Naive B cell (primary cell): ENCODE measurements at places on chromosomes 6 and 20. TPM values are rescaled to one million over a fixed set of nuclear protein-coding genes. Genes with fewer than 3 reads are reported as not detected.

The DEFB119 gene
- not detected for polyA plus RNA-seq

The BPIFB3 gene
- polyA plus RNA-seq, result not detected

The GMPR gene
- polyA plus RNA-seq, result 5.2 TPM

The RIPOR2 gene
- 464 TPM for polyA plus RNA-seq

The ARHGAP40 gene
- polyA plus RNA-seq, result not detected

The RIPPLY2 gene
- polyA plus RNA-seq, result not detected

The LY86 gene
- polyA plus RNA-seq, result 542 TPM

The CLPSL1 gene
- not detected for polyA plus RNA-seq

The VAPB gene
- 19.8 TPM for polyA plus RNA-seq

The CCHCR1 gene
- 5.5 TPM for polyA plus RNA-seq

The LY6G6D gene
- polyA plus RNA-seq, result not detected

The SLC13A3 gene
- not detected for polyA plus RNA-seq

The ARHGAP18 gene
- polyA plus RNA-seq, result 3.5 TPM

The FOXP4 gene
- polyA plus RNA-seq, result 2.4 TPM

The LYRM2 gene
- 78.6 TPM for polyA plus RNA-seq

The ID4 gene
- not detected for polyA plus RNA-seq

The OR12D3 gene
- polyA plus RNA-seq, result not detected

GRCh38 chr6:107796156-107796555, 28.0 kb downstream of the SCML4 start:
- no peak for DNase-seq

- DNase-seq, result no peak
Observed at GRCh38 chr20:2576317-2576727, 39.9 kb downstream of the TMC2 start.

DNA sequence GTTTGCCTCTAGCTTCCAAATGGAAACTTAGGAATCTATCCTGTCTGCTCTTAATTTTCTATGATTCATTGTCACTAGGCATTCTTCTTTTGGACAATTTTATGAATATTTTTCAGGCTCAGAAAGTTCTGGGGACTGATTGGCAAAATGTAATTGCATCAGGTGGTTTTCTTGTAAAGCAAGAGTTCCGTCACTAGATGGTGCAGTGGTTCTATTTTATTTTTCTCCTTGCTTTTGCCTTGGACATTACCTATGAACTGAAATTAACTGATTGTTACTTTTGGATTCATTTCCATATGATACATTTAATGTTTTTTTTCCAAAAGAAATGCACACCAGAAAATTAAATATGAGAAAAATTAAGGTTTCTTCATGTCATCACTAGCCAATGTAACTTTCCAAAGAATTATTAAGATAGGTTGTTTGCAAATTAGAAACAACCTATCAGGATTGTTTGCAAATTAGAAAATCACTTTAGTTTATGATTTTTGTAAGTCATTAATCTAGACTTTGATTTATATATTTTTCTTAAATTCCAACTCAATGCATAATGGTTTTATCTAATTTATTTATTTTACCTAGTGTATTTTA, 48.0 kb downstream of the TMEM170B start:
- no peak for DNase-seq

GRCh38 chr6:40669343-40669742, 82.2 kb upstream of the LRFN2 start:
- no peak for DNase-seq

DNA sequence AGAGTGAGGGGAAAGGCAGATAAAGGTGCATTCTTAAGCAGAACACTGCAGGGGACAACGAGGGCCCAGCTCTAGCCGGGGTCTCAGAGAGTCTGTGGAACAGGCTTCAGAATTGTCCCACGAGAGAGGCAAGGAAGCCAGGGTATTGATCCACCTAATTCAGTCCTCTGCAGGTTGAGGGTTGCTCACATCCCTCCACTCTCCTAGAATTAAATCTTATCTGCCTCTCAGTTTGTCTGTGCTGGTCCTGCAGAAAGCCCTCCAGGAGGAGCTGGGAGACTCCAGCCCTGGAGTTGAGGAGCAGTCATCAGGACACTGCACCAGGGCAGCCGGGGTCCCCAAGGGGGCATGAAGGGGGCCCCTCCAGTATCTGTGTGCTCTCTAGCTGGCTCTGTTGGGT, 39.1 kb downstream of the SLC24A3 start:
- no peak for DNase-seq

GRCh38 chr6:166969390-166970002, 13.1 kb upstream of the RNASET2 start:
- DNase-seq, result no peak

GRCh38 chr6:156687789-156688619, 89.2 kb upstream of the ARID1B start:
- DNase-seq, result no peak

DNA sequence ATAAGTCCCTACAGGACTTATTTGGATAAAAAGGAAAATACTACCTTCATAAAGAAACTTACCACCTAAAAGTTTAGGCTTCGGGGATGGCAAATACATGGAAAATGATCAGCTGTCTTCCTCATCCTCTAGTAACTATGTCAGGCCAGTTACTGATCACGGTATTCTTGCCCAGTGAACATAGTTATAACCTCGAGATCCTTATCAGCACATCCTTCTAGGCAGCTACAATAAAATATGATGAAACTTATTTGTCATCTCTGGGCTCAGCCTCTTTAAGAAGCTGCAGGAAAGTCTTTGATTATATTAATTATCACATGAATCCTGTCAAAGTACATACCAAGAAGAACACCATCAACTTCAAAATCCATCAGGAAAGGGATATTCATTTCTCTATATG, 41.8 kb downstream of the SF3B5 start:
- DNase-seq, result no peak

DNA sequence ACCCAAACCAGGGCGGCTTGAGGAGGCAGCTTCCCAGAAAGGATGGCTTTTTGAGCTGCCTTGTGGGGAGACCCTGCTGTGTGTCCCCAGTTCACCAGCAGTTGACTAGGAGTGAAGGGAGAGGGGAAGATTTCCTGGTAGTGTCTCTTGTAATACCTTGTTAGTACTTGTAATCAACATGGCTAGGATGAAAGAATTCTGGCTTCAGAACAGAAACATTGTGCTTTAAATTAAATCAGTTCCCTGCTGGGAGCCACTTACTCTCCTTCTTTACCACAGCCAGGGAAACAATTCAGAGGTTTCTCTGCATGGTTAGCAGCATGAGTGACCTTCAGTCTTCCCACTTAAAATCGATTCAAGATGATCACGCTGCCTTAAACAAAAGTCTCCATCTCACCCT, 525.4 kb upstream of the ID4 start:
- no peak for DNase-seq

- DNase-seq, result no peak
Observed at GRCh38 chr20:20513720-20514119, 145.8 kb downstream of the INSM1 start.

GRCh38 chr6:139257821-139258398, 33.9 kb downstream of the TXLNB start:
- no peak for DNase-seq

- no peak for DNase-seq
Observed at GRCh38 chr6:16494793-16495192, 256.4 kb downstream of the GMPR start.

DNA sequence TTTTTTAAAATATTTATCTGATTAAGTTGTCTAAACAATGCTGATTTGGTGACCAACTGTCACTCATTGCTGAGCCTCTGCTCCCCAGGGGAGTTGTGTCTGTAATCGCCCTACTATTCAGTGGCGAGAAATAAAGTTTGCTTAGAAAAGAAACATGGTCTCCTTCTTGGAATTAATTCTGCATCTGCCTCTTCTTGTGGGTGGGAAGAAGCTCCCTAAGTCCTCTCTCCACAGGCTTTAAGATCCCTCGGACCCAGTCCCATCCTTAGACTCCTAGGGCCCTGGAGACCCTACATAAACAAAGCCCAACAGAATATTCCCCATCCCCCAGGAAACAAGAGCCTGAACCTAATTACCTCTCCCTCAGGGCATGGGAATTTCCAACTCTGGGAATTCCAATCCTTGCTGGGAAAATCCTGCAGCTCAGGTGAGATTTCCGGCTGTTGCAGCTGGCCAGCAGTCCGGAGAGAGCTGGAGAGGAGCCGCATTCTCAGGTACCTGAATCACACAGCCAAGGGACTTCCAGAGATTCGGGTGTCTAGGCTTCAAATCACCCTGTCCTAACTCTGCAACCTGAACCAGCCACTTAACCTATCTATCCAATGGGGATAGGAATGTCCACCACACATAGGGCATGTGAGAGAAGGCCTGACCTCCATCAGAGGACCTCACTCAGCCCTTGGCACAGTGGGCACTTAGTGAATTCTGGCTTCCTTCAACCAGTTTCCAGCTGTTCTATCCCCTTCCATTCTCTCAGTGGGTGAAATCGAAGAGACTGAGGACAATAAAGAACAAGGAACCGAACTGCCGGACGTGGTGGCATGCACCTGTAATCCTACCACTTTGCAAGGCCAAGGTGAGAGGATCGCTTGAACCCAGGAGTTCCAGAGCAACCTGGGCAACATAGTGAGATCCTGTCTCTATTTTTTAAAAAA, 3.1 kb downstream of the TNF start:
- DNase-seq, result no peak

- no peak for DNase-seq
Observed at GRCh38 chr20:31488115-31488514, 13.0 kb downstream of the REM1 start.

DNA sequence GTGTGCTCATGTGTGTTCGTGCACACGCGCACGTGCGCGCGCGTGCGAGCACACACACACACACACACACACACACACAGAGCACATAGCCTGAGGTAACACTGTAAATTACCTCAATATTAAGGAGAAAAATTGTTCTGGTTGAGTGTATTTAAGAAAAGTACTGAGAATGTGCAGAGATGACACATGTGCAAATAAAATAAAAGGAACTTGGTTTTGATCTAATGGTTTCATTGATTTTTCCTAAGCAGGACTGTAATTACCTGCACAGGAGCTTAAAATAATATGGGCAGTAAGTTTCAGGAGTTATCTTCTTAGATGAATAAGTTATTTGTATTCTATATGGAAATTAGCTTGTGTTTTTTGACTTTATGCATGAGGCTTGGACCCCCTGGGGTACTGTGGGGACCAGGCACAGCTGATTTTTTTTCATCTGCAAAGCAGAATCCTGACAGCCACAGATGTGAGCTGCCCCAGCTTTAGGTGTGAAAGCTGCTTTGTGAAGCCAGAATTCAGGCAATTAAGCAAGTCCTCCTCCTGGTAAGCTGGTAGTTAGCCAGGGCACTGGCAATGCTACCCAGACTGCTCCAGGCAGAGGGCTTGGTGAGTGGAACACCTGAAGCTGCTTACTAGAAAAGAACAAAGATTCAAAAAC, 1040.6 kb upstream of the CITED2 start:
- DNase-seq, result no peak

DNA sequence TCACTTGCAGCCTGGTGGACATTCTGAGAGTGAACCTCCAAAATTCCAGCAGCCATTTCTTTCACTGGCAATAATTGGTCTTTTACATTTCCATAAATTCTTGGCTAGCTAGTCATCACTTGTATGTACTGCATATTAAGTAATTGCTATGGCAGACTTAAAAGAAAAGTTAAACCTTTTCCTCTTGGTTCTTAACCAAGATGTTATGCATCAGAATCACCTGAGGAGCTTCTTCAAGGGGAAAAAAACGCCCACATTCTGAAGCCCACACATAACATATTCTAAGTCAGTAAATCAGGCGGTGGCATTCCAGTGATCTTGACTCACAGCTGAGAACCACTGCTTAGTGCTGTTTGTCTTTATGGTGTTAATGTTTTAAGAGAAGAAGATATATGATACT, 37.0 kb downstream of the CDC40 start:
- DNase-seq, result no peak

DNA sequence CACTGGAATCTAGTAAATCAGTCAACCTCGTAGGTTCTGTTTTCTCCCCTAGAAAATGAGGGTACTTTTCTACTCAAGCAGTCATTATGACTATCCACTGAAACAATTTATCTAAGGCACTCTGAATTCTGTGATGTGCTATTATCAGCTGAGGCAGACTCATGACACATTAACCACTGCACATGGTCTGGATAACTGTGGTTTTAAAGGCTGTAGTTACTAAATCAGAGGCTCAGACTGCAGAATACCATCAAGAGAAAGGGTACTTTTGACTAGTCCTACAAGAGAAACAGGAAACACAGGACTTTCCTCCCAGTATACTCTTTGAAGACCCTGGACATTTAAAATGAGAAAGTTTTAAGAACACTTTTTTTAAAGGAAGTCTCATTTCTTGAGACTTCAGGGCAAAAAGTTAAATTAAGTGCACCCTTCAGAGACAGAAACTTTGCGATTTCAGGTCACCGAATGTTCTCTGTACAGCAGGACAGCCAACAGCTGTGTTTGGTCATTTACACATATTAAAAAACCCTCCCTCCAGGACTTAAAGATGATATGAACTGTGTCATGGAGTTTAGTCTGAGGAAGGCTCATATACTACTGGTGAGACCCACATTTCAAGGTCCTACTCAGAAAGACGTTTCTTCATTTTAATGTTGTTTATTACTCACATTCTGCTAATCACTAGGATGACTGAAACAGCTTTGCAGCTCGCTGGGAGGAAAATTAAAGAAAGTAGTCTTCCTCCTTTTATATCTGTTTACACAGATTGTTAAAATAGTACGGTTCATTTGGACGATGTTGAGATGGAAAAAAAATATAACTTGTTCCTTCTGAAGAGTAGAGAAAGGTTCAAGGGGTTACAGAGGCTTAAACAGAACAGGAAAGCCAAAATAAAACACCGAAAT, 19.9 kb downstream of the ATXN1 start:
- no peak for DNase-seq

DNA sequence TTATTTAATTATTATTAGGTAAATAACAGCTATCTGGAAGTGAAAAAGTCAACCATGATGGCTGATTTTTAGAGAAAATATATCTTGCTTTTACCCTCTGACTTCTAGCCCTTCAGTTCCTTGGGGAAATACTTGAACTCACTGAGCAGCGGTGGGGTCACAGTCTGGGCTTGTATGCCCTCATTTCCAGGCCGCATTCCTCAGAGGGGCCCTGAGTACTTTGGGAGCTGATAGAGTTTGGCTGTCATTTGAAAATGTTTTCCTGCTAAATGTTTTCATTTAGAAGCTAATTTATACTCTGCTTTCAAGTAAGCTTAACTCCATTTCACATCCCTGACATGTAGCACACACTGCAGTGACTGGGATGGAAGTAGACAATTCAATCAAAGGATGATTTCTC, 1028.5 kb downstream of the KIF16B start:
- DNase-seq, result no peak

GRCh38 chr20:25574411-25574810, 10.9 kb downstream of the NINL start:
- no peak for DNase-seq

DNA sequence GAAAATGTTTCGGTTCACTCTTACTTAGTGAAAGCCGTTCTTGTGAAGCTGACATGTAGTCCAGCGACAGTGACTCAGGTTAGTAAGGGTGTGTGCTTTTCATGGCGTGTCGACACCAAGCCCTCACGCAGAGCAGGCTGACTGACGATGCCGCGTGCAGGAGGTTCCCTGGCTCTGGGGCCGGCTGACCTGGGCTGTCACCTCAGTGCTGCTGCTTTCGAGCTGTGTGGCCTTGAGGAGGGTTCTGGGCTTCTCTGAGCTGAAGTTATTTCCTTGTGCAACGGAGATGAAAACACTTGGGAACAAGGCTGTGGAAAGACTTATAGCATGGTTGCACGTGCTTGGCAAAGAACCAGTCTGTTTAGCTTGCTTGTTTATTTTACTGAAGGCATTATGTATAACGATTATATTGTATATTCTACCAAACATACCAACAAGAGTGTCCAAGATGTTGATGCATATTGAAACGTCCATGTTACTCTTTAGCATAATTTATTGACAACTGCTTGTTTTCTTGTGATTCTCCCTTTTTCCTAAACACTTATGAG, 59.2 kb downstream of the PHACTR3 start:
- no peak for DNase-seq

- DNase-seq, result no peak
Observed at GRCh38 chr20:38108986-38109541, 56.0 kb downstream of the TGM2 start.

- DNase-seq, result peak; percentile 48
Observed at GRCh38 chr6:7261032-7261841, 51.8 kb downstream of the SSR1 start.
